ENCODE measurements at places on chromosomes 3 and 15.

GRCh38 chr3:65716071-65716751, 322.5 kb downstream of the MAGI1 start:
- no peak for DNase-seq

DNA sequence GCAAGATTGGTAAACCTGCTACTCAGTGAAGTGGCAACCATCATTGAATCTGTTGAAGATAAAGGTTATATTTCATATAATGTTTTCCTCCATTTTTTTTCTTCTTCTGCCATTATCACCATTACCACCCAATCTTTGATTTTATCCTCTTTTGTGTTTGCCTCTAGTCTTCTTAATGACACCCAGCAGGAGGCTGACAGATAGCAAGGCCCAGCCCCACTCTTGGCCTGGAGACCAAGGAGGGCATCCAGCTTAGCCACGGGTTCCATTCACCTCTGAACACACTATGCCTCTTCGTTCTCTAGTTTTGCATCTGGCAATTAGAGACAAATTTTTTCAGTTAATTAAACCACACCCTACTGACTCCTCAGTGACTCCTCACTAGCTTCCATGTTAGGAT, 129.7 kb downstream of the TPRG1 start:
- no peak for DNase-seq

GRCh38 chr15:85407421-85408269, 27.2 kb downstream of the AKAP13 start:
- DNase-seq: no peak

GRCh38 chr3:35383216-35383615, 256.1 kb upstream of the ARPP21 start:
- no peak for DNase-seq

GRCh38 chr15:46420990-46421389, 786.2 kb downstream of the SQOR start:
- DNase-seq: no peak

DNA sequence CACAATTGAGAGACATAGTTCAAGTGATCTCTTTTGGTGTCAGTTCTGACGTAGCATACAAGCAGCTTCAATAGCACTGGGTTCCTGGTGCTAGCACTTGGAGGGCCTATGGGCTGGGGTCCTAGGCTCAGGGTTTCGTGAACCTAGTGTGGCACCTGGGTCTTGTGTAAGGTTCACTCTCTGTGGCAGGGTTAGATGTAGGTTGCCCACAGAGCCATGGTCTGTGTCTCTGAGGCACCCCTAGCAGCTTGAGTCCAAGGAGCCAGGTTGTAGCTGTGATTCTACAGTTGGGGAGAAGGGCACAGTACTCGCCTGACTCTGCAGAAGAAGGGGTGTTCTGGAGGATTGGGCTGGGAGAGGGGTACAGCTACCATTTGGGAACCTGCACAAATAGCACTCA, 282.6 kb upstream of the LRRC3B start:
- DNase-seq: no peak

GRCh38 chr3:178367817-178368617, 168.2 kb upstream of the KCNMB2 start:
- peak; percentile 66 for DNase-seq

DNA sequence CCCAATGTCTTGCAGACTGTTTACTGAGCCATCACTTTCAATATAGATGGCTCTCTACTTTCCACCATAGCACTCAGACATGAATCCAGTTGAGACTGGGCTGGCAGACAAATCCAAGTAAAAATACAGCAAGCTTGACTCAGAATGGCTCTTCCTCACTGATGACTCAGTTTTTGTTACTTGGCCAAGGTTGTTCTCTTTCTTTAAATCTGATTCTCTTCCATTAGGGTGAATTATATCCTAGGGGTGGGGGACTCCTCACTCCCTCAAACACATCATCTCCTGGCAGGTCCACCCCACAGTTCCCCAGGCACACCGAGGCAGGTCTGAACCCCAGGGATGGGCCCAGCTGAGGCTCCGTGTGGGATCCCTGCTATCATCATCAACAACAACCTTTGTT, 157.9 kb downstream of the MEX3B start:
- DNase-seq: no peak

DNA sequence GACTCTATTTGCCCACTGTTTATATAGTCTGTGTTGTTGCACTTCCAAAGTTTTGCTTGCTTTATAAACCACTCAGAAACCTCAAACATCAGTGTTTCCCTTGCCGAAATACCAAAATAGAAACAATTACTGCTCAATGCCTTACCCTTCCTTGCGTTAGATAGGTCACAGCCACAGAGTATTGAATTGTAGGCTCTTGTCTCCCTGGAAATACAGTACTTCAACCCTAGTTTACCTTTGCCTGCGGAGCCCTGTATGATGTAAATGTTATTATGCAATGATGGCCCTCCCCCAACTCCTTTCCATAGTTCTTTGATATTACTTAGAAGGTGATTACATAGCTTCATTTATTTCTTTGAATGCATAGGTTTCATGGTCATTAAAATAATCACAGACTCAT, 44.2 kb downstream of the SOX2 start:
- no peak for DNase-seq

Measured in NCI-H1092 (cell line).